ENCODE measurements at places on chromosomes 6 and 20. TPM values are rescaled to one million over a fixed set of nuclear protein-coding genes. Genes with fewer than 3 reads are reported as not detected.

- no peak for DNase-seq
These were observed 43.3 kb upstream of the TGM3 start for GRCh38 chr20:2252419-2252997.

DNA sequence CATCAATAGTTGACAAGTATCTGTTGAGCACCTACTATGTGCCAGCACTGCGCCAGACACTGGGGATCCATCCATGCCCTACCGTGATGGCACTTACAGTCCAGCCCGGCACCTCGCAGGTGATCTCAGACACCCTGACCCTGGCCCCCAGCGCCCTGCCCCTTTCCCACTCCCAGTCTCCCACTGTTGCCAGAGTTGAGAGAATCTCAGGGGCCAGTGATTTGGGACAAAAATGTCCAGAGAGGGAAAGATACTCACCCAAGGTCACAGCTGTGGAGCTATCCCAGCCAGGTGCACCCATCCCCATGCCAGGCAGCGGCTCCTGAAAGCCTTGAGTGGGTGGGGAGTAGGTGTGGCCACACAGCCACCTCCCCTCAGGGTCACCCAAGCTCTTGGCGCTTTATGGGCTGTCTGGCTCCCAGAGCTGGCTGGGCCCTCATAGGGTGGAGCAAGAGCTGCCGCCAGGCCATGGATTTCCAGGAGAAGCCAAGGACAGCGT lies 3.3 kb downstream of the PI16 start:
- DNase-seq = no peak

DNA sequence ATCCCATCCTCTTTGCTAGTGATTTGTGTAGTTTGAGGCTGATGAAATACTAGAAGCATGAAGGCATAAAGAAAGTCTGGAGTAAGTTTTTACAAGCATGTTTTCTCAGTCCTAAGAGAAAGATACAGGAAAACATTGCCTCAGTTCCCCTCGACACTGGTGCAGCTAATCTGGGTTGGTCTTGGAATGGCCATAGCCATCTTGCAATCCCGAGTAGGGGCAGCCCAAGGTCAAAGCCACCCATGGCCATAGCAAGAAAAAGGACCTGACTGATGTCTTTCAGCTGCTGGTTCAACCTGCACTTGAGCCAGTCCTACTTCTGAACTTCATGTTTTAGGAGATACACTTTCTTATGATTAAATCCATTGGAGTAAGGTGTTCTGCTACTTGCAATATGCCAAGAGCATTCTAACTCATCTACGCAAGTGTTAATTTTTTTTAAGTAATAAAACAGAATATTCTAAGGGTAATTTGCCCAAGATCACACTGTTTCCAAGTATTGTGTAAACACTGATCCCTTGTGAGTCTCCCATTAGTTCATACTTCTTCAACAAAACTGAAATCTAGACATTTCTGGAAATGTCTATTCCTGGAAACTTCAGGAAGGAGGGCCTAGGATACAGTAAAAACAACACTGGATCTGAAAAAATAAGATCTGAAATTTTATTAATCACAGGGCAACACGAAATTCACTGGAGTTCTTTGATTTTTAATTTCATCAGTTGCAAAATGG lies 108.9 kb downstream of the MAP3K5 start:
- no peak for DNase-seq

GRCh38 chr6:11702500-11703130 lies 76.0 kb downstream of the ADTRP start:
- DNase-seq = no peak

DNA sequence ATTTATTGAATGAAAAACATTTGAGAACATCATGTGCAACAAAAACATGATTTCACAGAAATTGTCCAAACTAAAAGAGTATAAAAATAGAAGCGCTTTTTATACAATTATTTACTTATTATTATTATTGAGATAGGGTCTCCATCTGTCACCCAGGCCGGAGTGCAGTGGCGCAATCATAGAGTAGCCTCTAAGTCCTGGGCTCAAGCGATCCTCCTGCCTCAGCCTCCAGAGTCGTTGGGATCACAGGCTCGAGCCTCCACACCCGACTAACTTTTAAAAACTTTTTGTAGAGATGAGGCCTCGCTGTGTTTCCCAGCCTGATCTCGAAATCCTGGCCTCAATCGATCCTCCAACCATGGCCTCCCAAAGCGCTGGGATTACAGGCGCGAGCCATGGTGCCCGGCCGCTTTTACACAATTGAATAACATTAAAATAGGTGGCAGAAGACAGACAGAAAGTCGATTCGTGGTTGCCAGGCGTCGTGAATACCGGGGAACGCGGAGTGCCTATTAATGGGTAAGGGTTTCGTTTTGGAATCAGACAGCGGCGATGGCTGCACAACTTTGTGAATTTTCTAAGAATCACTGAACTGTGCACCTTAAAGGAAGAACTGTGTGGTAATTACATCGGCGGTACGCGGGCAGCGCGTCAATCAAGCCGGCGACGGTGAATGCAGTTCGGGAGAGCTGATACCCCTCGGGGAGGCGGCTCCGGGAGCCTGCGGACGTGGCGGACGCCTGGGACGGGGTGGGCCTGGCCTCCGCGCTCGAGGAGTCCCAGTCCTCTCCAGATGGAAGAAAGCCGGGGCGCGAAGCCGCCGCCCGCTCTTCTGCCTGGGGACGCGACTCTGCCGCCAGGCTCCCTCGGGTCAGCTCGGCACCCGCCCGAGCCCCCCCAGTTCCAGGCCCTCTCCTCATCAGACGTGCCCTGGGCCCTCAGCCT lies 807 bp downstream of the TBC1D20 start:
- peak; percentile 63 for DNase-seq

DNA sequence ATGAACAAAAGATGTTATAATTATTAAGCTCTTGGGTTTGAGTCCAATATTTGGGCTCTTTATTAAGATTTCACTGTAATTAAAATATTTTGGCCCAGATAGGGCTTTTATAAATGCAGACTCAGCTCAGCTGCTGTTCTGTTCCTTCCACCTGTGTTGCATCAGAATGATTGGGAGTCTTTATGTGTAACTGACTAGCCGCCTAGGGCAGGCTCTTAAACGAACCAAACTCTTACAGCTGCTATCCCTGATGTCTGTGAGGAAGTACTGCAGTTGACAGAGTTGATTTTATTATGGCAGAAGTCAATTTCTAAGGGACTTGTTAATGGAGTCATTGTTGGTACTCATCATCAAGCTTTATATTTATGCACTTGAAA lies 144.7 kb downstream of the MYO6 start:
- DNase-seq = no peak

GRCh38 chr6:155024391-155025027 lies 29.4 kb downstream of the TIAM2 start:
- no peak for DNase-seq

DNA sequence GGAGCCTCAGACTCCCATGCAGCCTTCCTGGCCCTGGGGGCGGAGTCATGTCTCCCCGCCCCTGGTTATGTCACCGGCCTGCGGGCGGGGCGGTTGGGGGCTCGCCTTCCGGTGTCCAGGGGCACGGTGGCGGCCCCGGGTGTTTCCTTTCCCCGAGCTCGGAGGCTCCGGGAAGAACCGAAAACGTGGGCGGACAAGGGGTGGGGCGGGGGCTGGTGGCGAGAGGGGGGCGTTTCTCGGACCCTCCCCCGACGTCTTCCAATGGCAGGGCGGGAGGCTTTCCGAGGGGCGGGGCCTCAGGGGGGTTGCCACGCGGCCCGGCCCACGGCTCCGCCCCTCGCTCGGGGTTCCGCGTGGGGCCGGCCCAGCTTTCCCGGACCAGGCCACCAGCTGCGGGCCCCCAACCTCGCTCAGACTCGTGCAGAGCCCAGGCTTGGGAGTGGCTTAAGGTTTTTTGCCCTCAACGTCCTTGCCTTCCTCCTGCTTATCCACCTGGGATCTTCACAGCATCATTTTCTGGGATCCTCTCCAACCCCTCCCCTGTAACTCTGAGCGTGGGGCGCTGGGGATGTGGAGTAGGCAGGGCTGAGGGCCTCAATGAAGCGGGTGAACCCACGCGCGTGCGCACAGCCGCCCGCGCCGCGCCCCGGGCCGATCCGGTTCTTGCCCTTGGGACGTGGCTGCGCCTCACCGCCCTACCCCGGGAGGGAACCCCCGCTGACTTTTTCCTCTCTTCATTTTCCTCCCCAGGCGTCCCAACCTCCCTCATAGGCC lies 2.1 kb upstream of the NRN1 start:
- peak; percentile 88 for DNase-seq

DNA sequence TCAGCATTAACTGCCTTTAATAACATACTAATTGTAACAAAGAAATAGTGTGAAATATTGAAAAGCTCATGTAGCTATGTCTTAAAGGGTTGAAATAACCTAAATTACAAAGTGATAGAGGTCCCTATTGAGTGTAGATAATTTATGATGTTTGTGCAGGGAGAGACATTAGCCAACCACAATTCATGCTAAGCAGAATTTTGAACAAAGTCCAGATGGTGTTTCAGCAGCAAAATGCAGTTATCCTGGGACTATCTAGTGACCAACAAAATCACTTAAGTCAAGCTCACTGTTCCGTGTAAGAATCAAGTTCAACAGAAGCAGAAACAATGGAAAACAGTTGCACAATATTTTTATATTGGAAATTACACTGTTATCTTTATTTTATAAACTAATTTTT lies 218.5 kb downstream of the SIM1 start:
- DNase-seq = no peak

GRCh38 chr6:105628156-105628860 lies 225.4 kb upstream of the PREP start:
- no peak for DNase-seq

- peak; percentile 93 for DNase-seq
These were observed at the start of the genes KAT14 and PET117 for GRCh38 chr20:18137412-18138265. TSS of gene KAT14 (plus strand) at chr20:18137863. CDS start at chr20:18142661, 4,798 bp downstream. TSS of gene PET117 (plus strand) at chr20:18137863. CDS start at chr20:18137956, 93 bp downstream.

- no peak for DNase-seq
These were observed 136.6 kb downstream of the GMDS start for GRCh38 chr6:2108700-2109306.

DNA sequence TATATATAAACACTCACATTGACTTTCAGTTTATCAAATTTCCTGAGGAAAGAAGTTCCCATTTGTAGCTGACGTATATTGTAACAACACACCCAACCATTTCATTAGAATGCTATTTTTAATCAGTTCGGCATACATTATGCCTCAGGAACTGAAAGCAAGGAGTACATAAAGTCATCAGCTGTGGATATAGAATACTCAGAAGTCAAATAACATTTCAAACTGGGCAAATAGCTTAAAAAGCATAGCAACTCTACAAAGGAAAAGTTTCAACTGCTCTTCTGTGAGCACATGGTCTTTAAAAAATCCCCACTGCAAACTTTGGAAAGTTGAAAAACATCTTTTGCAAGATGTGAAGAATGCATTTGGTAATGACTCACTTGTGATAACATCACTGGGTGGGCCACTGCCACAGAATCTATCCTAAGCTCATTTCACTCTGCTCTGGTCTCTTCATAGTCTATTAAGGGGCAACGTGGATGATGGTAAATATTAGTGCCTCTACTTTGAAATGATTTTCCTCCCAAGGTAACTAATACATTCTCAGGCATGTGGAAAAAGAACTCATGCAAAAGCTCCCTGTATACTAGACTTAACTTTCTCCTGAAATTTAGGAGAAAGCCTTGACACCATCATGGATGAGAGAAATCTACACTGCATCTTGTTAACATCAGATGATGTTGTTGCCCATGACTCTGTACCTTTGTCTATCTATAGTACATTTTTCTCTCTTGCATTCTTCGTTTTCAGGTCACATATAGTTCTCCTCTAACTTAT lies 49.2 kb downstream of the FYN start:
- no peak for DNase-seq

GRCh38 chr6:95866732-95867131 lies 149.0 kb upstream of the FUT9 start:
- DNase-seq = no peak

GRCh38 chr20:24359321-24360027 lies 110.0 kb upstream of the SYNDIG1 start:
- DNase-seq = no peak

- no peak for DNase-seq
These were observed 75.1 kb upstream of the ADGRG6 start for GRCh38 chr6:142226731-142227130.

- no peak for DNase-seq
These were observed 2.2 kb downstream of the FBXO5 start for GRCh38 chr6:152980656-152981055.

GRCh38 chr6:154156135-154156896 lies 117.3 kb downstream of the OPRM1 start:
- peak; percentile 34 for DNase-seq

DNA sequence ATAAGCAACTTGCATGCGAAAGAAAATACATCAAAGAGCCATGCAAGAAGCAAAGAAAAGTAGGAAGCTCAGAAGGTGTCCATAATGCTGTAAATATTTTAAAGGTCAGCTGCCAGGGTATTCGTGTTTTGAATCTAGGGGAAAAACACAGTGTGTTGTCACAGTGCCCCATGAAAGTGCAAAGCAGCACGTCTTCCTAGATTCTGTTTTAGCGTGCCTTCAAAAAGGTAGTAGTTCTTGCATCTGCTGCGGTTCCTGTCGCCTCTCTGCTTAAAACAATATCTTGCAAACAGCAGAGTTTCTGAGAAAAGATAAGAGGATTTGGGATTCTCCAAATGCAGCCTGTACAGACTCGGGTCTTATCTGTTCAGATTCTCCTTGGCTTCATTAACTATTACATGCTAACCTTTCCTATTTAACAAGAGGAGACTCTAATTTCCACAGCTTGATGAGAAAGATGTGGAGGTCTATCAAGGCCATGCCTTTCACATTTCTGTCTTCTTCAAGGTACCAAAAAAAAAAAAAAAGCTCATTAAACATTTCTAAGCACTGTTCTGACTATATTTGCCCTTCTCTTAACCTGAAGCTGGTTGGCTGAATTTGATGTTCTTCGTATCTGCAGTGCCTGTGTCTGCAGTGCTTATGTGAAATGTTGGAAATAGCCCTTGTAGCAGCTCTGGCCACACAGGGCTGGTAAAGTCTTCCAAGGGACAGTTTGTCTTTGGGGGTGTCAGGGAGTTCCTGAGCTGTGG lies 297.5 kb downstream of the ADGB start:
- DNase-seq = no peak

DNA sequence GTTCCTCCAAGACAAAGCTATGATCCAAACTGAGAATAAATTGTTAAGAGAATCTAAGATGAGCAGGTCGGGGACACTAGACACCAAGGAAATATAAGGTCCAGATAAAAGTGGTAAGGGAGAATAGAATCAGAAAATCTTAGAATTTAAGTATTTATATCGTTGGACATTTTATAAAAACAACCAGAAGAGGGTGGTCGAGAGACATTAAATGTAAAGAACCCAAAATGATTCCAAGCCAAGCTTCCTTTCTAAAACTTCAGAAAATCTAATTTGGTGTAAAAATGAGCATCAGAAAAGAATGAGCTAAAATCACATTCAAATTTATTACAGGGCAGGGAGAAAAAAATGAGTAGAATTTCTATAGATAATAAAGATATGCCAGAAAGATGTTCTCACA lies 97.8 kb upstream of the OGFRL1 start:
- DNase-seq = no peak

GRCh38 chr6:2183246-2183645 lies 62.2 kb downstream of the GMDS start:
- no peak for DNase-seq

Gene IPCEF1
- polyA plus RNA-seq = 0.11 TPM

Gene XKR7
- not detected for polyA plus RNA-seq

Gene EFCAB8
- polyA plus RNA-seq = 0.03 TPM

Gene BMP2
- polyA plus RNA-seq = 1.1 TPM

Gene FAM135A
- 6.0 TPM for polyA plus RNA-seq

Gene RAMACL
- polyA plus RNA-seq = 0.35 TPM

Gene SMOC2
- 9.9 TPM for polyA plus RNA-seq

Gene FAM209B
- polyA plus RNA-seq = 0.76 TPM

Gene PACSIN1
- polyA plus RNA-seq = 1.6 TPM

Gene DSP
- polyA plus RNA-seq = 130 TPM

Gene IL17A
- polyA plus RNA-seq = not detected
